H9 (cell line): ENCODE measurements at places on chromosomes 5 and 9. TPM values are rescaled to one million over a fixed set of nuclear protein-coding genes. Genes with fewer than 3 reads are reported as not detected.

SLC25A48 gene
- total RNA-seq: 0.46 and 0.66 TPM in 2 replicates

CMYA5 gene
- total RNA-seq: 1.1 and 1.8 TPM in 2 replicates

ANKRD55 gene
- total RNA-seq: not detected in 2 replicates

PDGFRB gene
- total RNA-seq: 2.2 and 3.9 TPM in 2 replicates

RETREG1 gene
- 3.3 and 3.4 TPM in 2 replicates for total RNA-seq

ABLIM3 gene
- total RNA-seq: 0.20 and 0.29 TPM in 2 replicates

GNA14 gene
- total RNA-seq: 0.37 and 0.48 TPM in 2 replicates

PCDHB3 gene
- 2.0 and 2.3 TPM in 2 replicates for total RNA-seq

TAS2R1 gene
- not detected in 2 replicates for total RNA-seq

GABRP gene
- total RNA-seq: 1.5 TPM in 2 replicates

SPATA31A3 gene
- 0.35 and 0.46 TPM in 2 replicates for total RNA-seq

IFNA2 gene
- not detected in 2 replicates for total RNA-seq
